ENCODE measurements at places on chromosomes 4 and X.

- DNase-seq: no peak
Observed at GRCh38 chr4:99722725-99723124, 65.1 kb upstream of the C4orf54 start.

DNA sequence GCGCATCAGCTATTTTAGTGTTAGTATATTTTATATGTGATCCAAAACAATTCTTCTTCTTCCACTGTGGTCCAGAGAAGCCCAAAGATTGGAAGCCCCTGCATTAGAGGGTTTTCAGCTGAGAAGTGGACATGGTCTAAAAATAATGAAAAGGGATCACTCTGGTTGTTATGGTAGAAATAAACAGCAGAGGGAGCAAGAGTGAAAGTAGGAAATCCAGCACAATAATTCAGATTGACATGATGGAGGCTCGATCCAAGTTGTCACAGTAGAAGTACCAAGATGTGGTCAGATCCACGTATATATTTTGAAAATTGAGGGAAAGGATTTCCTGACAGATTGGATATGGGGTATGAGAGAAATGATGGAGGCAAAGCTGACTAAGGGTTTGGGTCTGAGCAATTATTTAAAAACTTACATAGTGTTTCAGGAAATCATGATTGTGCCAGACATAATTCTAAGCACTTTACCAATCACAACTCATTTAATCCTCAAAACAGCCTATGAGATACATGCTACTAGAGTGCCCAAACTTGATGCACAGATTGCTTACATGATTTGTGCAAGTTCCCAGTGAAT lies 17.0 kb upstream of the TMEM144 start:
- peak; percentile 55 for DNase-seq

GRCh38 chr4:101355767-101356702 lies 8.7 kb upstream of the PPP3CA start:
- peak; percentile 71 for DNase-seq

GRCh38 chrX:129581904-129582303 lies 41.8 kb downstream of the OCRL start:
- DNase-seq: no peak

DNA sequence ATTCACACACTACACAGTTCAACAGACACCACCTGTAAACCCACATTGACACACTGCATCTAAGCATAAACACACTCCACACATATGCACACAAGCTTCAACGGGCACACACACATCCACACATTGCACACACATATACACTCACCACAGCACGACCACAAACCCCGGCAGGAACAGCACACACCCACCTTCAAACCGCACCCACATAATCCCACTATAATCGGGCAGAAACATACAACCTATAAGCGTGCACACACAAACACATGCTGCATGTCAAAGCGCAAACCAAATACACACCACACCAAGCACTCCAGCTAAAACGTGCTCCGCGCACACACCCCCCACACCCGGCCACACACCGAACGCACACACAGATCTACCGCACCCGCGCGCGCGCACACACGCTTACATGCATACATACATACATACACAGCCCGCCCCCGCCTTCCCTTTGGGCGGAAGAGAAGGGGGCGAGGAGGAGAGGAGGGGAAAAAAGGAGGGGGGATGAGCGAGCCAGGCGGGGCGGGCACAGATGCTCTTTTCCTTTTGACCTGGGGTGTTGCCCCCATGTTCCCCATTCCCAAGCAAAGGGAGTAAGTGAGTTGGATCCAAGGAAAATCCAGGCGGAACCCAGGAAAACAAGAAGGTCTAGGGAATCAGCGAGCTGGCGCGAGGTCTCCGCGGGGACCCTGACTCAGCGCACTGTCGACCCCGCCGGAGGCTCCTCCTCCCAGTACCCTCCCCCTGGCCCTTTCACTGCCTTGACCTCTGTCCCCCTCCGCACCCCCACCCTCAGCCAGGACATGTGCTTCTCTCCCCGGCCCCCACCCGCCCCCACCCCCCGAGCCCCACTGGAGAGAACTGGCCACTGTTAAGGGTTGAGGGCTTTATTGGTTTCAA lies 9.9 kb downstream of the ARHGAP36 start:
- no peak for DNase-seq

DNA sequence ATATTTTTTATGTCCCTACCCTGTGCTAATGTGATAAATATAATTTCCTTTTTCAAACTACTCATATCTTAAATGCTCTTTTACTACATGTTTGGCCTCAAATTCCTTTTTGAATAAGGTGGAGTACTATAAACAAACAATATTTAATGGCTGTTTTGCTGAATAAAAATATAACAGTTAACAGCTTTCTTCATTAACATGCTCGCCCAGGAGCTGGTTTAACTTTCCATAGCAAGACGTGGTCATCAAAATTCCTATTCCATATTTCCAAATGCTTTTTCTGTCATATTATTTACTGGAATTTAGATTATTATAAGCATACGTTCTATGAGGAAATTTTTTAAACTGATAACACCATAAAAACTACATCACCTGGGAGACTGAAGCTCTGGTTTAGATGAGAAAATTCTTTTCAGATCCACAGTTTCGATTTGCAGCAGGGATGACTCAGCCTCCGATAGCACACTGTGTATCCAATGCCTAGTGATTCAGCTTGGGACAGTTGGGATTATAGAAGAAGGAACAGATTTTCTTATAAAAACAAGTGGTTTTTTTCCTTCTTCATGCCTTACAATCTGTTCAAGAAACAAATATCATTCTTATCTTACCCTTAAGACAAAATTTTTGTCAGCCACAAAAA lies 129.1 kb downstream of the FBXO8 start:
- DNase-seq: peak; percentile 56

- DNase-seq: no peak
Observed at GRCh38 chr4:13306356-13306755, 177.8 kb downstream of the RAB28 start.

DNA sequence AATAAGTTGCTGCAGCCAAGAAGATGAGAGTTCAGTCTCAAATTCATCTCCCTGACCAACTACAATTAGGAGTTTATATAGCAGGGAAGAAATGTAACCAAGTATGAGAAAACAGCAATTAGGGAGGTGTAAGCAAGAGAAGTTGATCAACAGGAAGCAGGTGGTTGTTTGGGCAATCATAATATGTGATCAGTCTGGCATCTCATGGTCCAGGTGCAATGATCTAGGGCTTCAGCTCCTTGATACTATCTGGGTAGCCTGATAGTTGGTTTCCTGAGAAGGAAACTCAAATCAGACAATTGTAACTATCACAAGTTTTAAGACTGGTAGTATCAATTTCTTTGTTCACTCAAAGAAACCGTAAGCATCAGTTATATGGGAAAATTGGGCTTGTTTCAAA lies 1574.3 kb upstream of the PABPC4L start:
- no peak for DNase-seq

DNA sequence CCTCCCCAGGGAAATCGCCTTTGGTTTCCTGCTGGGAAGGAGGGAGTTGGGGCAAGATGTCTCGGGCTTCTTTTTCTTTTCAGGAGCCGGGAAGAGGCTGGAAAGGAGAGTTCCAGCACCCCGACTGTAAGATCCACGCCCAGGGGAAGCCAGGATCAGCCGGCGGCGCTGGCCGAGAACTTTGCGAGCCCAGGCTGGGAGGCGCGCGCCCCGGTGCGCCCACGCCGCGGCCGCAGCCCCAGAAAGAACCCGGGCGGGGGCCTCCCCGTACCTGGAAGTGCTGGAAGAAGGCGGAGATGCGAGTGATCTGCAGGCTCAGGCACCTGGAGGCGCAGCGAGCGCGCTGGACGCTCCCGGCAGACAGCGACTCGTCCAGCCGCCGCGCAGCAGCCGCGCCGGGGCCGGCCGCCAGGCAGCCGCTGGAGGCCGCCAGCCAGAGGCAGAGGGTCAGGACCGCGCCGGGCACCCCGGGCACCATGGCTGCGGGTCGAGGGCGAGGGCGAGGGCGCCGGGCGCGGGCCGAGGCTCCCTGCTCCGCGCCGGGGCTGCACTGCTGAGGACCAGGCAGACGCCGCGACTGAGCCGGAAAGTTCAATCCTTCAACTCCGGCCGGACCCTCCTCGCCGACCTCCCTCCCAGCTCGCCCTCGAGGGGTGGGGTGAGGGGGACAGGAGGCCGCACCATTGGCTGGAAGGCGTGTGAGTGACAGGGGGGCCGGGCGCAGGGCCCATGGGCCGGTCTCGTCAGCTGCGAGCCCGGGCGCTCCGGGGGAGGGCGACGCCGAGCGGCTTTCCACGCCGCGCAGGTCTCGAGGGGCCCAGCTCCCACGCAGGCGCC lies at the start of gene ANOS1:
ANOS1 (minus strand) TSS at position 579 of the 837 bp plus-strand sequence; CDS start at position 478, 101 bp downstream.
- peak; percentile 26 for DNase-seq

- DNase-seq: peak; percentile 1
Observed at GRCh38 chr4:13483136-13483767, 888 bp downstream of the RAB28 start.

GRCh38 chr4:33088713-33089112 lies 2368.5 kb downstream of the PCDH7 start:
- DNase-seq: no peak

- no peak for DNase-seq
Observed at GRCh38 chr4:147118528-147118927, 172.9 kb upstream of the TTC29 start.

GRCh38 chr4:16250661-16251365 lies 24.5 kb upstream of the TAPT1 start:
- DNase-seq: no peak

- no peak for DNase-seq
Observed at GRCh38 chr4:41215155-41215554, 813 bp upstream of the APBB2 start.

DNA sequence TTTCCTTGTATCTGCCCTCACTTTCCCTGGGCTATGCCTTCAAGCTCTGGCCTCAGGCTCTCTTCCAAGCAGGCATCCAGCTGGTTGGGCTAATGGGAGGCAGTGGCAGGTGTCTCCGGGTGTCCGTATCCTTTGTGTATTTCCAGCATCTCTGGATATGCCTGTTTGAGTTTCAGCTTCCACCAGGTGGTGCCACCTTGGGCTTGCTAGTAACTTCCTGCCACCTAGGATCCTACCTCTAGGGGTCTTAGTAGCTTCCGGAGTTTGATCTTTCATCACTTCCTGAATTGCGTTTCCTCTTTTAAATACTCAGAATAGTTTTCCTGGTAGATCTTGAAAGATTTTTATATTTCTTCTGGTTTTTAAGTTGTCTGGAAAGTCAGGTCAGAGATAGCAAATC lies 23.2 kb upstream of the ANOS1 start:
- no peak for DNase-seq

DNA sequence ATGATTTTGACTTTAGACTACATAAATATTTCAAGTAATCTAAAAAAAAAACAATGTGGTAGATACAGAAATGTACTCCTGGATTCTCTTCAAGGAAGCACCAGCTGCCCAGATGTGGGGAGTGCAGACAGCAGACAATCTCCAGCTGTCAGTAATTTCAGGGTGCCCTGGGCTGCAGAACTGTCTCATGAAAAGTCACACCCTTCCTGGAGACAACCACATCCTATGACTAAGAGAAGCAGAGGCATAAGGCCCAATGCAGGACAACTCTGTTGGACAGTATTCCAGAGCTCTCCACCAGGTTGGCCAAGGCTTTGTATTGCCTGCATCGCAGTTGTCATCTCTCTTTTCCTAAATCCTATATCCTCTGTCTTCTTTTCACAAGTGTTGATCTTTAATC lies 34.4 kb upstream of the BLTP1 start:
- no peak for DNase-seq

- no peak for DNase-seq
Observed at GRCh38 chr4:173669460-173670179, 139.6 kb upstream of the HAND2 start.

DNA sequence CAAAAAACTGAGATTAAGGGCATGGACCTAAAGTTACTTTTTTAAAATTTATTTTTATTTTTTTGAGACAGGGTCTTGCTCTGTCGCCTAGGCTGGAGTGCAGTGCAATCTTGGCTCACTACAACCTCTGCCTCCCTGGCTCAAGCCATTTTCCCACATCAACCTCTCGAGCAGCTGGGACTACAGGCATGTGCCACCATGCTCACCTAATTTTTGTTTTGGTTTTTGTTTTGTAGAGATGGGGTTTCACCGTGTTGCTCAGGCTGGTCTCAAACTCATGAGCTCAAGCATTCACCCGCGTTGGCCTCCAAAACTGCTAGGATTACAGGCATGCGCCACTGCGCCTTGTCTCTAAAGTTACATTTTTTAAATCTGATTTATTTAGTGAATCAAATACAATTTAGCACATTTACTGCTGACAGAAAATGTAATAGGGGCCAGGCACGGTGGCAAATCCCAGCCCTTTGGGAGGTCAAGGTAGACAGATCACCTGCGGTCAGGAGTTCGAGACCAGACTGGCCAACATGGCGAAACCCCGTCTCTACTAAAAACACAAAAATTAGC lies 38.3 kb downstream of the GUCY1A1 start:
- no peak for DNase-seq

GRCh38 chr4:71380788-71381187 lies 42.0 kb downstream of the SLC4A4 start:
- DNase-seq: no peak

- no peak for DNase-seq
Observed at GRCh38 chr4:155903453-155903852, at the start of gene TDO2. Gene TDO2 (plus strand): TSS chr4:155903696. CDS start chr4:155903759, 63 bp downstream.

DNA sequence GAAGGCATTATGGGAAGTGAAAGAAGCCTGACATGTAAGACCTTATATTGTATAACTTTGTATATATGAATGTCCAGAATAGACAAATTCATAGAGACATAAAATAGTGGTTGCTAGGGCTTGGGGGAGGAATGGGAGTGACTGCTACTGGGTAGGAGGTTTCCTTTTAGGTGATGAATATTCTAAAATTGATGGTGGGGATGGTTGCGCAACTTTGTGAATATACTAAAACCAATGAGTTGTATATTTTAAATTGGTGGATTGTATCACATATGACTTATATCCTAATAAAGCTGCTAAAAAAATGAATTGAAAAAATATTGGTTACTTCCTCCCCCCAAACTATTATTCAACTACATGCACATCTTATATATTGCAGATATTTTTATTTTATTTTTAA lies 70.0 kb downstream of the UCHL1 start:
- no peak for DNase-seq

GRCh38 chr4:151169223-151169622 lies 69.8 kb downstream of the RPS3A start:
- no peak for DNase-seq
